Head of caudate nucleus (tissue), 42 donors: ENCODE measurements at places on chromosomes 2 and 18.
A peak's percentile ranks its signal among the peaks of the same experiment; 100 is the strongest.

GRCh38 chr18:23761941-23762340 lies 72.7 kb downstream of the LAMA3 start:
- DNase-seq, result no peak

DNA sequence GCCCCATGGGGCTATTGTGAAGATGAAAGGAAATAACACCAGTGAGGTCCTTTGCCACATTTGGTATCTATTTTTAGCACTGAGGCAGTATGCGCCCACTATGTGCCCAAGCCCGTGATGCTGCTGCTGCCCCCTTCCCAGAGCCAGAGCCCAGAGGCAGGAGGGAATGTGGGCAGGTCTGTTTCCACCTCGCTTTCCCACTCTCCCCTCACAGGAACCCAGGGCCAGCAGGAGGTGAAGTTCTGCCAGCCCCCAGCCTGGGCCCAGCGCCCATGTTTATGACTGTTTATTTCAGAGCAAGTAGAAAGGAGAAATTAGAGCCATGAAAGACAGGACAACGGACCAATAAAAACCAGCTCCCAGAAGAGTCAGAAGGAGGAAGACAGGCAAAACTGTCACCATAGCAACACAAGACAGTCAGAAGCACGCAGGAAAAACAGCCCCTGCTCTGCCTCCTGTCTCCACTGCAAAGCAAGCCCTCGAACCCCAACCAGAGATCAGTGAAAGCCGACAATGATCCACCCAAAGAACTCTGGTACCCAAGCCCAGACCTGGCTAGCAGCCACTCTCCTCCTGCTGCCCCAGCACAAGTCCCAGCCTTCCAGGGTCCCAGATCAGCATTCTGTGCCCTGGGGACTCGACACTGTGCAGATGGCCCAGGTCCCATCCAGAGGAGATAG lies 1.4 kb downstream of the CYRIA start:
- peak; percentile 83 for DNase-seq

GRCh38 chr2:6203291-6203959 lies 511.2 kb downstream of the SOX11 start:
- DNase-seq, result no peak

GRCh38 chr2:23904692-23905091 lies 22.2 kb downstream of the ATAD2B start:
- DNase-seq, result no peak

DNA sequence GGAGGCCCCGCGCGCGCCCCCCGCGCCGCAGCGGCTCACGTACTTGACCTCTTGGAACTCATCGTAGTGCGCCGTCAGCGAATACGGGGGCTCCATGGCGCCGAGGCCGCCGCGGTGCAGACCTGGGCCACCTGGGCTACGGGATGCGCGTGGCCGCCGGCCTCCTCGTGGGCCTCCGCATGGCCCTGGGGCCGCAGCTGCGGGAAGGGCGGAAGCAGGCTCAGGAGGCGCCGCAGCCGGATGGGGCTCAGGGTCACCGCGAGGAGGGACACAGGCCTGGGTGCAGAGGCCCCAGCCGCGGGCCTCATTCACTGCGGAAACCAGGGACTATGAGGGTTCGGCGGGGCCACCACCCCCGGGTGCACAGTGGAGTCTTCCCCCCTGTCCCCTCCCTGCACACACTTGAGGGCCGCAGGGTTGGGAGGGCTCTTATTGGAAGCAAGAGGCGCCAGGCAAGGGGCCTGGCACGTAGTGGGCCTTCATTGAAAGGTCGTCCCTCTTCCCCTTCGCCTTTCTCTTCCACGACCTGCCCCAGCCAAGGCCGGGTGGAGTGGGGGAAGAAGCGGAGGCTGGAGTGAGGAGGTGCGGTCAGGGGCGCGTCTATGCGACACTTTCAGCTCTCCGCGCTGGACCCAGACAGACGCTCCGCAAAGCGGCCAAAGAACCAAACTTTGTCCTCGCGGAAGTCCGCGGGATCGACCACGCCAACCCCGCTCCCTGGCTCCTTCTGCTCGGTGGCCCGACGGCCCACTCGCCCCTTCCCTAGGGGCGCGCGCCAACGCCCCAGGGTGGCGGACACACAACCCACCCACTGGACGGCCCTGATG lies 863 bp downstream of the ECEL1 start:
- DNase-seq, result no peak

GRCh38 chr2:128158176-128158575 lies 67.2 kb downstream of the UGGT1 start:
- no peak for DNase-seq

DNA sequence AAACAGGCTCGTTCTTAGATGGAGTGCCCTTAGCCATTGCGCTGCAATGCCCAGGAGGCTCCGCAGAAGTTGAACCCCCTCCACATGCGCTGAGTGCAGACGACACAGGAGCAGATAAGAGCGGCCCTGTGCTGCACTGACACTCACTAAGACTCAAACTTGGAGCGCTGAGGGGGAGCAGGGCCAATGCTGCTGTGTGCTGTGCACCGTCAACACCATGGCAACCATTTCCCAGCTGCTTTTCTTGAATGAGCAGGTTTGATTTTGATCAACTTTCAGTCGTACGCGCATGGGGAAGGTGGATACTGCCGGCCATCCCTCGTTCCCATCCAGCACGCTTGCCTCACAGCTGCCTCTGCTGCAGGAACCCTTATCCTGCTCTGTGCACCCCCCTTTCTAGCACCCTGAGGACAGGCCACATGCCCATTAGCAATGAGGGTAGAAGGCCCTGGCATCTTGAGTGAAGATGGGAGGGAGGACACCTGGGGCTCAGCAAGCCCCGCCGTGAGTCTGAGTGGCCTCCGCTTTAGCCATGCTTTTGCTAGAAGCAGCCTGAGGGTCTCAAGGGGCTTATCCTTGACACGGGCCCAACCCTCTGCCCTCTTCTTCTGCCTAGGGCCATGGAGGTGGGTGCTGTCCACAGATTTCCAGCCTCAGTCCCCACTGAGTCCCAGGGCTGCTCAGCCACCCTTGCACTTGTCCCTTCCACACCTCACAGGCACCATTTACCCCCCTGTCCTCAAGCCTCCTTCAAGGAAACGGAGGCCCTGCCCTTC lies 271.9 kb downstream of the PHLPP1 start:
- DNase-seq, result peak; percentile 53

DNA sequence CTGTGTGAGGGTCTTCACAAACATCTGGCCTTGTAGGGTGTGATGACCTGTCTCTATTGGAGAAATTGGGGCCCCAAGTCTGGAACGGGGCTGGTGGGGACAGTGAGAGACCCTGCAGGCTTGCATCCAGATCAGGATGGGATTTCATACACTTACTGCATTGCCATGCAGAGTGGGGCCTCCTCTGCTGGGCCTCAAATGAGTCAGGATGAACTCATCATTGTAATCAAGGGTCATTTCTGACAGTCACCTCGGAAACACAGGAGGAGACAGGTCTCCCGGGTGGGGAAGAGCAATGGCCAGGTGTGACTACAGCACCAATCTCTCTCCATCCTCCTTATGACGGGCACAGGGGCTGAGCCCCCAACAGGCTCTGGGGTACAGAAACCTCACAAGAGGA lies 48.1 kb upstream of the GALR1 start:
- DNase-seq, result no peak

GRCh38 chr2:158034198-158034866 lies 67.3 kb upstream of the UPP2 start:
- DNase-seq, result peak; percentile 12
